Cardiac septum (tissue), 1 donor: ENCODE measurements at places on chromosomes 3 and 15.
A peak's percentile ranks its signal among the peaks of the same experiment; 100 is the strongest.

- no peak for DNase-seq
Observed at GRCh38 chr3:67361323-67361722, 293.1 kb downstream of the SUCLG2 start.

DNA sequence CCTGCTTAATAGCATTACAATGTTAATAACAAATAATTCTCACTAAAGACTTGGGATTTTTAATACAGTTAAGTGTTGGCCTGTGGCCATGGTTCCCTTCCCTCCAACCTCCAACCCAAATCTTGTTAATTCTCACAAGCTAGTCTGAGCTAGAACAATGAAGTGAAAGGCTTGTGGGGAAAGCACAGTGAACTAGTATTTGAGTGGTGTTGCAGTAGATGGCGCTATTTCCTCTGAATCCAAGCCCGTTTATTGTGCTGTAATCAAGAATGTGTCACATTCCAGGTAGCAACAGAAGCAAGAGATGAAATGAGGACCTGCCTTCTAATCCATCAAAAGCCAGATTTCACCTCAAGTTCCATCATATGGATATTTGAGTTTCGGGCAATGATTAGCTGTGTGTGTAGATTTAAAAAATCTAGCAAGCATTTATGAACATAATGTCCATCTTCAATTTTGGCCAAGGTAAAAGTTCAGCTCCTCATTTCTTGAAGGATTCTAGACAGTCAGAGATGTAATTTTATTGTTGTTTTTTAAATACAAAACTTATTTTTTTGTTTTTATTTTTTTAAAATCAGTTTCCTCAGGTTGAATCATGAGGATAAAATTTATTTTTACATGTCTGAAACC is 160.7 kb downstream of the SQOR start:
- DNase-seq: no peak

DNA sequence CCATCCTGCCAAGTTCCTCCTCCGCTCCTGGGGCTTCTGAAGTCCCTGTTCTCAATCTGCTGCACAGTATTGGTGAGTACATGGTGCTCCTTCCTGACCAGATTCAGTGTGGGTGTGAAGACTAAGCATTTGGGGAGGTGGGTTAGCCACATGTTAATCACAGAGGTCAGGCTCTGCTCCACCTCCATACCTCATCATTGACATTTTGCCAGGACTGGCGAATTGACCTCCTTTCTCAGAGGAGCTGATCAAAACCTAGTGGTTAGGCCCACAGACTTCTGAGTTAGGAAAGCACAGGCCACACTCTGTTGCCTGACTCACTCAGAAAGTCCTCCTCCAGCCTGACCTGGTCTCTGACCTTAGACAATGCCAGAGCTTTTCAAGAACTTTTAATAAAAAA is 8.4 kb upstream of the RPS17 start:
- peak; percentile 41 for DNase-seq

DNA sequence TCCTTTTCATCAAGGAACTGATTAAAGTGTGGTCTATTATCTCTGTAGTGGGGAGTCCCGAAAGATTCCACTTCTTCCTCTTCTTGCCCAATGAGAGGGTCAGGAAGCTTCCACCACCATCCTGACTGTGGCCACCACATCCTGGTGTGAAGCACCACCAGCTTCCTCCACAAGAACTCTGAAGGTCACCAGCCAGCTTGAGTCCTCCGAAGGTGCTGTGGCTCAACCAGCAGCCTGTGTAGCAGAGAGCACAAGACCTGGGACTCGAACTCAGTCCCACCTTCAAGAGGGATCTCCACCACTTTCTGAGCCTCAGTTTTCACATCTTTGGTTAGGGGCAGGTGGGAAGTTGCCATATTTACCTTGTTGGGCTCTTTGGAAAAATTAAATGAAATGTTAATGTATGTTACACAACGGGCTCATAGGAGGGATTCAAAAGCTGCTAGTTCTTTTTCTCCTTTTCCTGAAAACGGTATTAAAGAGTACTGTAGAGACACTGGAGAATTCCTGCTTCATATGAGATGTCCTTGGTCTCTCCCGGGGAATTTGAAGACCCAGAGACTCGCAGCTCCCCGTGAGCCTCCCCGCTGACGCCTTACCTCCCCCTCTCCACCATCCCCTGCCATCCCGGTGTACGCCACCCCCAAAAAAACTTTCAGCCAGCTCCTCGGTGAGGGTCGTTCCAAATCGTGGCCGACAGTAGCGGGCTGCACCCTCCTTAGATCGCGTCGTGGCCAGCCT is 816 bp upstream of the ACAN start:
- DNase-seq: peak; percentile 62

GRCh38 chr3:42633544-42633943 is 20.0 kb upstream of the ZBTB47 start:
- no peak for DNase-seq

DNA sequence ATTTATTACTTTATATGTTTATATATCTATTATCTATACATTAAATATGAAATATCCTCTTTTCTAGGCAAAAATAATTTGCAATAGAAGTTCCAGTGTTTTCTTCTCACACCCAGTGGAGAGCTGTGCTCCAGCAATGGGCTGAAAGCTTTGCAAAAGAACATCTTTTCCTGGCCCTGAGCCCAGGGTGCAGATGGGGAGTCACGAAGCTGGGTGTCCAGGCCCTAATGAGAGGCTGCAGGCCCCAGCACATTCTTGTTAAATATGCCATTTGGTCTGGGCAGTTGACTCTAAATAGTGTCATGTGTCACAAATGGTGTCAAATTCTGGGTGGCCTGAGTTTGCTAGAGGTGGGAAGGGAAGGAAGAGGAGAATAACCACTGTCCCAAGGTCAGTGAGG is 5.7 kb downstream of the NTRK3 start:
- DNase-seq: no peak
